ENCODE measurements at places on chromosomes 7 and 10.

GRCh38 chr7:2924866-2925840, 81.0 kb upstream of the GNA12 start:
- DNase-seq = no peak

GRCh38 chr7:86558680-86559501, 84.8 kb upstream of the GRM3 start:
- no peak for DNase-seq

- no peak for DNase-seq
Observed at GRCh38 chr10:63562857-63563256, 41.7 kb downstream of the REEP3 start.

DNA sequence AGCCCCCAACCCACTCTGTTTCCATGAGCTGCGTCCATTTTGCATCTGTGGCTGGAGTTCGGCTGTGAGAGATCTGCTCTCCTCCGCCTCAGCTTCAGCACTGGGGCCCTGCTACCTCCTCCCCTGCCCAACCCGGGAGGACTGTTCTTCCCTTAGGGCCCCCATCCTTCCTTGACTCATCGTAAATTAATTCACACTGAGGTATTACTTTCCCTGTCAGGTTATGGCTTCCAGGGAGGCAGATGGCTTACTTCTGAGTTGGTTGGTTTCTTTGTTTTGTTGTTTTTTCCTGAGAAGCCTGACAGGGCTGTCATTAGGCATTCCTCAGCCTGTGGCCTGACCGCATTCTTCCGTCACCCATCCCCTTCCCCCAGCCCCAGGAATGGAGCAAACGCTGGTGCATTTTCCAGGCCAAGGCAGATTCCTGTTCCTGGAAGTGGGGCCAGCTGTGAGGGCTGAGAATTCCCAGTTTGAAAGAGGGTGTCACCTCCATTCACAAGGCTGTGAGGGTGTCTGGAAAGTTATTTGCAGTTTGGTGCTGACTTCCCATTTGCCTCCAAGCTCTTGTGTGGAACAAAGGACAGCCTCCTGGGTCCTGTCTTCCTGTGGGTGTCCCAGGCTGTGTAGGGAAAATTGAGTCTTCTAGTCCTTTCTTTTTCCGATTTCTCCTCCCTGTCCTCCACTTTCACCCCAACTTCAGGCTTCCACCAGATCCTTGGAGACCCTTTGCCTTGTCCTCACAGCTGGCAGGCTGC, 11.7 kb downstream of the CPA5 start:
- peak; percentile 99 for DNase-seq

DNA sequence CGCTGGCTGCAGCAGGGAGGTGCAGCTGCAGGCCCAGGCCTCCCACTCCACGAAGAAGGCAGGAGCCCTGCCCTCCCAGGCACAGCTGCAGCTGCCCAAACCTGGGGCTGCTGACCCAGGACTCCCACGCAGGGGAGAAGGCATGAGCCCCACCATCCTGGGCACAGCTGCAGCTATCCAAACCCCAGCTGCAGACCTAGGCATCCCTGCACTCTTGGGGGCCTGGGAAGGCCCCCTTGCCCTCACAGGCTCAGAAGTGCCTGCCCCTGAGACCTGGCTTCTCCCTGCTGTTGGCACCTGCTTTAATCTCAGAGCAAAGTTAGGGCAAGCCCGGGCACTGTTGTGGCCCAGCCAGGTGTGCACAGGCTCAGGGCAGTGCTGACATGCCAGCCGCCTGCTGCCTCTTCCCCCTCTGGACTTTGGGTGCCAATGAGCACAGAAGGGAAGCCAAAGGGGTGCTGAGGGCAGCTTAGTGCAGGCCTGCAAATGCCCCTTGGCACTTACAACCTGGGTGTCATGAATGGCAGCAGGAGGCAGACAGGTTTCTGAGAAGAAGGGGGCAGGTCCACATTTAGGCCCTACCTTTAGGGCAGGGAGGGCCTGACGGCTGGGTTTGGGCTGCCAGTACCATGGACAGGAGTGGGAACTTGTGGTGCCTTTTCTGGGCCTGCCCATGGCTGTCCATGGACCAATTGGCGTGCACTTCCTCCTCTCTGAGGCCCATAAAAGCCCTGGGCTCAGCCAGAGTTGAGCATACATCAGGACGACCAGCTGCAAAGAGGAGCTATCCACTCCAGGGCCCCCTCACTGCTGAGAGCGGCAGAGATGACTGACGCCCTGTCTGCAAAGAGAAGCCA, 31.1 kb downstream of the CRTAC1 start:
- no peak for DNase-seq
